Epithelial cell of proximal tubule (primary cell): ENCODE measurements at places on chromosomes 12 and 14. TPM values are rescaled to one million over a fixed set of nuclear protein-coding genes. Genes with fewer than 3 reads are reported as not detected.

- DNase-seq, result no peak
Observed at GRCh38 chr12:49033611-49034285, 15.2 kb upstream of the PRKAG1 start.

DNA sequence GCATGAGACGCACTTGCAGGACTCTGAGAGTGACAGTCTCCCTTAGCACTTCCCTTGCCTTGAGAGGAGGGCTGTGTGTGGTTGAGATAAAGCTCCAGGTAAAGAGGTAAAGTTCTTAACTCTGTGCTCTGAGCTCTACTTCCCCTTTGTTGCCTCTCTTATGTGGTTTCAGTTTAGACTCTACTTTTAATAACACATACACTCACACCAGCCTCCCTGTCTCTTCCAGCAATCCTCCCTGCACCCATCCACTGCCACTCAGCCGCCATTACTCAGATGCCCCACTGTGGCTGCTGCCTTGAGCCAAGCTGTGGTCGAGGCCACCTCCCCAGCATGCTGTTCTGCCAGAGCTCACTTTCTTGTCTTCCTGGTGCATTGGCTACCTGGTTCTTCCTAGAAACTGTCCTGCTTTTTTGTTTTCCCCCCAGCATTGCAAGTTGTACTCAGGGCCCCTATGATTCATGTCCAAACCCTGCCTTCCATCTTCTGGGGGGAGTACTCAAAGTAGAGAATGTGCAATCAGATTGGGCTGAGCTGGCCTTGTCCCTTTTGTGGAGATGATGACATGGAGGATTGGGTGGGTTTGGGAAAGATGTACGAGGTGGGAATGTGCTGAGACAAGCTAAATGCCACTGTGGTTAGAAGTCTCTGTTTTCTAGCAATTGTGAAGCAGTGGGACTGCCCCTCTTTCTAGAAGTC, 115.5 kb upstream of the PARP11 start:
- no peak for DNase-seq

DNA sequence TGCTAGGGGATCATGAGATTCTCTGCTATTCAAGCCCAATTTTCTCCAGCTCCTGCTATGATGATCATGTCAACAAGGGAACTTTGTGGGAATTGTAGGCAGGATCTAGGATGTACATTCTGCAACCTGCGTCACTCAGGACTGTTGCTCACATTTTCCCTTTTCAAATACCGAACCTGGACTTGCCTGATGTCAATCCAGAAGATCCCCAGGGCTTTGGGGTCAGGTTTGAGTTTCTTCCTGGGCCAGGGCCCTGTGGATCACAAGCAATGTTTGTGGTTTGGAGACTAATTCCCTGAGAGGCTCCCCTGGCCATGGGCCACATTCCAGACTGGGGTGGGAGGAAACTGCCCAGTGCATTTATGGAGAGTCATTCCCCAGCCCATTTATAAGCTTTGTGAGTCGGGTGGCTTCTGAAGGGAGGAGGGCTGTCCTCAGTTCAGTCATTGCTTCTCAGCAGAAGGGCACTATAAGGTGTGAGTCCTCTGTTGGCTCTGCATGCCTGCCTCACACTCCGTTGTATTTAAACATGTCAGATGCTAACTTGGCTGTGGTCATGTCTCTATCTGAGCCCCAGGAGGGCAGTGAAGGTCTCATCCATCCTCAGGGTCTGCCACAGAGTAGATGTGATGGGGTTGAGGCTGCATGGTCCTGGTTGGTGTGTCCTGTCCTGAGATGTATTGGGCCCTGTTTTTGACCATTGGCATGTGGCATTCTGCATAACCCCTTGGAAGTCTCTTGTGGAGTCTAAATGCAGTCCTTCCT, 6.5 kb downstream of the KRT86 start:
- peak; percentile 83 for DNase-seq

GRCh38 chr14:33406766-33407165, 468.1 kb downstream of the NPAS3 start:
- no peak for DNase-seq

- DNase-seq, result no peak
Observed at GRCh38 chr14:32713856-32714255, 224.8 kb upstream of the NPAS3 start.

GRCh38 chr12:127888943-127889719, 377.8 kb upstream of the TMEM132C start:
- no peak for DNase-seq

GRCh38 chr14:47179906-47180305, 495.5 kb downstream of the MDGA2 start:
- no peak for DNase-seq

GRCh38 chr14:35938770-35939169, 112.6 kb downstream of the BRMS1L start:
- no peak for DNase-seq

DNA sequence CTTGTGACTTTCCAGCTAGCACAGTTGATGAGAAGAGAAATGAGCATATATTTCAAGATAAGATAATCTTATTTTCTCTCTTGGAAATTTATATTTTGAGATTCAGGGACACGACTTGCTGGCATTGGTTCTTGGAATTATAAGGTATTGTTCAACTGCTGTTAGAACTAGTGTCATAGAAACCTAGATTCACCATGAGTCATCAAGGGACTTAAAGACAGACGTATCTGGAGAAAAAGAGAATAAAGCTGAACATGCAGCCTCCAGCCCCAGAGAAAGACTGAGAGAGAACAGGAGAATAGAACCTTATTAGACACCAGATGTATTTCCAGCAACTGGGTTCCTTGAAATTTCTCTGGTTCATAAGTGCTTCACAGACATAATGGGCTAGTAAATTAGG, 194.4 kb upstream of the PPFIA2 start:
- no peak for DNase-seq

DNA sequence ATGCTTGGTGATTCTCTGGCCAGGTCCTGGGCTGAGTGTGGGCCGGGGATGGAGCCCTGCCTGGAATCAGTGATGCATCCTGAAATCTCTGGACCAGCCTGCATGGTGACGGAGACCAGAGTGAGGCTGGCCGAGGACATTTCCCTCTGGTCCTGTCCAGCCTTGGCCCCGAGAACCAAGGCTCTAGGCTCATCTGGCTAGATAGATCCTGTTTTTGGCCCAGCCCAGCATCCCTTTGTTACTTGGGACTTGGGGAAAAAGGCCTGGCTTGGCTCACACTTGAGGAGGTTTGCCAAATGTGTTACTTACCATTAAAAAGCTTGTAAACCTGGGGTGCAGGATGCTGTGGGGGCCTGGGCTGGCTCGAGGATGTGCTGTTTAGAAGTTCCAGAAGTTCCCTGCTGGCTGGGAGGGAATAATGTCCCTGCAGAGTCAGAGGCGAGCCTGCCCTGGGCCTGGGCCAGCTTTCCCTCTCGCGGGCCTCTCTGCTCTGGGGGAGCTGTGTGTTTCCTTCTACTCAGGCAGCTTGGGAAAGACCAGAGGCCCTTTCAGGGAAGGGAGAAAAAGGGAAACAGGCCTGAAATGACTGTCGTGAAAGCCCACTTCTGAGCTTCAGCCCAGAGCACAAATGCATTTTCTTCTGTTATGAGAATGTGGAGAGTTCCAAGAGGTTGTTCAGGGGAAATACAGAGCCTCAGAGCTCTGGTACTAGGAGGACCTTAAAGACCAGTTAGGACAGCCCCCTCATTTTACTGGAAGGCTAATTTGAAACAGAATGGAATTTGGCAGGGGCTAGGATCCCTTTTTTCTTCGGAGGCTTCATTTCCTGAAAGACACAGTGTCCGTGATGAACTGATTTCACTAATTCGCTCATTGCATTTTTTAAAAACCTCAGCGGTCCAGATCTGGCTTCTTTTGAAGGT, 47.2 kb upstream of the CTDSP2 start:
- no peak for DNase-seq

DNA sequence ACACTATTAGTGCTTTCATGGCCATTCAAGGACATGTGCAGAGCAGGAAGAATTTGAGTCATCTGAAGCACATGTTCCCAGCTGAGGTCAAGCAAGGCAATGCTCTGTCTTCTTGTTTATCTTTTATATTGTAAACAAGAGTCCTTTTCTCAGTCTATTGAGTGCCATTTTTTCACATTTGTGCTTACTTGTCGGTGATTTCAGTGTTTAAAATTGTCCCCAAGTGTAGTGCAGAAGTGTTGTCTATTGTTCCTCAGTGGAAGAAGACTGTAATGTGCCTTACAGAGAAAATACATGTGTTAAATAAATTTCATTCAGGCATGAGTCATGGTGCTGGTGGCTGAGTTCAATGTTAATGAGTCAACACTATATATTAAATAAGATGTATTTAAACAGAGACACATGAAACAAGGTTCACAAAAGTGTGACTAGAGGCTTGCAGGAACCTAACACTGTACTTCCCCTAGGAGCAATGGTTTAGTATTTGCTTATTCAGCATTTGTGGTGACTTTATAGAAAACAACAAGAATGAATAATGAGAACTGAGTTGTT, 391.1 kb downstream of the LRIG3 start:
- DNase-seq, result no peak

- peak; percentile 99 for DNase-seq
Observed at GRCh38 chr12:27331291-27331926, 1.2 kb upstream of the BMAL2 start.

DNA sequence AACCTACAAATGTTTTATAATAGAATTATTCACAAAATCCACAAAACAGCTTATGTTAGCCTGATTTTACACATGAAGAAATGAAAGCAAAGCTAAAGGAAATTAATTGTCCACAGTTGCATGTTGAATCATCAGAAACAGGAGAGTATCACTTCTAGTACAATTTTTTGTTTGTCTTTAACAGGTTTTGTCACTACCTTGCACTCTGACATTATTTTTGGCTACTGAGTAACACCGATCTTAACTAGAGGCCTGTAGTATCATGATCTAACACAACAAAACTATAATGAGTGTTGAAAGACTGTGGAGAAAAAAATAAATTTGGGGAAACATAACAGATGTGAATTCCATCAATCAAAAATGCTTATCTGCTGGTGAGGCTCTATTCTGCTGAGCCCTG, 60.1 kb downstream of the TAOK3 start:
- no peak for DNase-seq

GRCh38 chr12:24530689-24531088, 418.2 kb downstream of the BCAT1 start:
- no peak for DNase-seq

The TMEM19 gene
- total RNA-seq, result 18.1 and 27.8 TPM in 2 replicates

The SRRM4 gene
- under 0.01 TPM in 1 of 2 replicates, not detected in the other for total RNA-seq
